ENCODE measurements at places on chromosomes 2 and 18.

DNA sequence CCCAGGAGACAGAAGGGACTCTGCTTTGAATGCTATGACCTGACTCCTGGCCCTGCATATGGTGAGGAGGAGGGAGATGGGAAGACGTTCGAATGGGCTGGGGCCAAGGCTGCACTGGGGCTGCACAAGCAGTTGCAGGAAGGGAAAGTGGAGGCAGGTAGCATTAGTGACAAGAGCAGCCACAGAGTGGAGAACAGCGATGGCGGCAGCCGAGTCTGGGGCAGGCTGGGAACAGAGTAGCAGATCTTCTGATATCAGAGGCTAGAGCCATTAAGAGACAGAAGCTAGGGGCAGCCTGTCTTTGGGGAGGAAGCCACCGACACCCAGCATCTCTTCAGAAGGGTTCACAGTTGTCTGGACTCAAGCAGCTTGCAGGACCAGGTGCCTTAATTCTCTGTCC, 50.1 kb downstream of the ST3GAL5 start:
- no peak for DNase-seq

DNA sequence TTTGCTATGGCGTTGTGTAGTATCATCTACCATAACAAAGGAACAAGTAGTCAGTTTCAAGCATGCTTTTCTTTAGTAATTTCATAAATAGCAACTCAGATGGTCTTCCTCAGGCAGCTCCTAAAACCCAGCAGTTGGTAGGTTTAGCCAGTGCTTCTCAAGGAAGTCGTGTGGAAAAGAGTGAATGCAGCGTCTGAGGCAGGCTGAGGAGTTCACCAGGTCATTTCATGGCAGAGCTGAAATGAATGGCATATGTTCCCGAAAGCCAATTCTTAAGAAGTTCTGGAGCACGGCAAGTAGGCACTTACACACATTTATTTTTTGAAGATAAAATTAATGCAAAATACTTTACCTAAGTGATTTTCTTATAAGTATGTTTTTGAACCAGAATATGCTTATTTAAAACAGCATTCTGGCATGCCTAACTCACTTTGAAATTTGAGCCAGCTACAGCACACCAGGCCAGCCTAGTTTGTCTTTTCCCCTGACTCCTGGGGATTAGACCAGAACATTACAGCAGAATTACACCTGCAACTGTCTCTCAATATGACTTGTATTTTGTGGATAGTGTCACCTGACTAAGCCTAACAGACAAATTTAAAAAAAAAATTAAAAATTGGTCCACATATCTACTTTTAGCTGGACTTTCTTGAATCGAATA, 62.2 kb downstream of the OSBPL6 start:
- DNase-seq: no peak

DNA sequence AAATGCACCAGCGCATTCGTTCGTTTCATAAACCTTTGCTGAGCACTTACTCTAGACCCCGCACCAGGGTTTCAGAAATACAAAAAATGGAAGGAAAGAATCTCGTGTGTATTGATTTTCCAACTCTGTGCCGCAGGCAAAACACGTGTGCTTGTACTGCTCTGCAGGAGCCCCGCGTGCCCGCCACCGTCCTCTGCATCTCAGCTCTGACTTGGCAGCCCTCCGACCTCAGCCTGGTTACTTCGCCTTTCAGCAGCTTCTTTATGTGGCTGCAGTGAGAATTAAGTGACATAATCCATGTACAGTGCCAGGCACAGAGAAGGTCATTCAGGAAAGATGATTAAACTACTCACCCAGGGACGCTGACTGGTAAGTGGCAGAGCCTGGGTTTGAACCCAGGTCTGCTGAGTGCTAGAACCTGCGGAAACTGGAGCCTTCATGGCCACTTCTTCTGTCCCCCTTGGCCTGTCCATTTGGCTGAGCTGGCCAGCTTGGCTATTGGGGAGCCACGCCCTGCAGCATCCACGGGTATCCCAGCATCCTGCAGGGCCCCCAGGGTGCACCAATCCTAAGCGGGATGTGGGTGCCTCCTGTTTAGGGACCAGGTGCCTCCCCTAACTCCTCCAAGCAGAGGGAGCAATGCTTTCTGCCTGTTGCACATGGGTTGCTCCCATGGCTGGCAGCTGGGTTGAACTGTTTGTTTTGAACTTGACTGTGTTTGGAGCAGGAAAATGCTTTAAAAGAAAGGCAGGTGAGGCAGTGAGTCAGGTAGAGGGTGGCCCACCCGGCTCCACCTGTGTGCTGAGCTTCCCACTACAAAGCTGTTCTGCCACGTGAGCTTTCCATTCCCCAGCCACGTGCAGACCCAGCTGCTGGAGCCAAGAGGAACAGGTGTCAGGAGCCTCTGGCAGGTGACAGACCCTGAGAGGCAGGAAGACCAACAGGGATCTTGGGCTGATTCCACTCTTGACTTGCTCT, 34.3 kb downstream of the INHBB start:
- DNase-seq: no peak

GRCh38 chr18:76376668-76377358, 118.2 kb downstream of the ZNF516 start:
- no peak for DNase-seq

GRCh38 chr18:58216071-58216481, 172.1 kb downstream of the NEDD4L start:
- no peak for DNase-seq

- no peak for DNase-seq
Observed at GRCh38 chr2:218282173-218282991, 9.9 kb downstream of the TMBIM1 start.

- no peak for DNase-seq
Observed at GRCh38 chr2:165844216-165844615, 50.2 kb upstream of the GALNT3 start.

- no peak for DNase-seq
Observed at GRCh38 chr2:215879977-215880940, 133.1 kb downstream of the MREG start.

DNA sequence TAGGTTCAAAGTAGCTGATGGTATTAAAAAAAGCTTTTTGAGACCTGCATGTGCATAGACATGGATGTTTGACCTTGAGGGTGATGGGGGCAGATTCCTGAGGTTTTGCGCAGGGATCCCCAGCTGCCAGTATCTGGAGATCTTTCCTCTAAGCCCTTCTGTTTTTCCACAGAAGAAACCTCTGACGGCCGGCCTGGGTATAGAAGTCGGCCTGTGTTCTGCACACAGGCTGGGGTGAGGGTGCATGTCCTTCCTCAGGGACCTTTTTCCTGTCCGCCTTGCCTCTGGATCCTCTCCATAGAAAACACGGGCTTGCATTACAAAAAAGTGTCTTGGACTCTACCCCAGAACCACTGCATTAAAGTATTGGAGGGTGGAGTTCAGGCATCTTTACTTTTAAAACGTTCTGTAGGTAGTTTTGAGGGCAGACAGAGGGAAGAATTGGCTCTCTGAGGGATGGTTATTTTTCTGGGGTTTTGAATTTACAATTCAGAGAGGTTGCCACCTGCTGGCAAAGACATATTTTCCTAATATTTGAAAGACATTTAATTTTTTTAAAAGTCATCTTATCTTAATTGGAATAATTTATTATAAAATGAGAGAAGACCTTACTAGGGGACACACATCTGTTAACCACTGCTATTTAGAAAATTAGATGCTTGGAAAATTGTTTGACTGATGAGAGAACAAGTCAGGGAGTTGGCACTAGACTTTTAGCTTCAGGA, 350.6 kb downstream of the DCDC2C start:
- DNase-seq: no peak

DNA sequence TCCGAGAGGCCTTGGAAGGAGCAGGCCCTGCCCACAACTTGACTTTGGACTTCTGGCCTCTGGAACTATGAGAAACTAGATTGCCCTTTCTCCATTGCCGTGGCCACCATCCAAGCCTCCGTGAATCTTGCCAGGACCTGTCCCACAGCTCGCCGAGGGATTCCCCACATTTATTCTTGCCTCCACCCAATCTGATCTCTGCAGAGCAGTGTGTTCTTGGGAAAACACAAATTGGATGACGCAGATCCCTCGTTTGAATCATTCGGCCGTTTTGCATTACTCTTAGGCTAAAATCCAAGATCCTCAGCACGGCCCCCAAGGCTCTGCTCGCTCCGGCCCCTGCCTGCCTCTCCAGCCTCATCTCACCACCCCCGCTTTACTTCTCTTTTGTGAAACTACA, 364.2 kb downstream of the ZNF516 start:
- DNase-seq: no peak

- no peak for DNase-seq
Observed at GRCh38 chr18:59787998-59788790, 91.0 kb upstream of the CCBE1 start.

DNA sequence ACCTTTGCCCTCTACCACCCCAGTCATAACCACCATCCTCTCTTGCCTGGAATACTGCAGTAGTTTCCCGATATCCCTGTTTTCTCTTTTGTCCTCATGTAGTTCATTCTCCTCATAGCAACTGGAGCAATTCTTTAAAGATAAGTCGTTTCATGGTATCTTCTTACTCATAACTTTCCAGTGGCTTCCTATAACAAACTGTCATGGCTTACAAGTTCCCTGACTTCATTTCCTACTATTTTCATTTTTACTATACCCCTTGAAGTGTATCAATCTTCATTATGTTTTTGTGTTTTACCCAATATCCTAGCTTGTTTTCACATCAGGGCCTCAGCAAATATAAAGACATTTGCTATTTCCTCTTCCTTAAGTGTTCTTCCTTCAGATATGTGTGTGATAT, 83.7 kb upstream of the PROKR1 start:
- DNase-seq: no peak

- DNase-seq: no peak
Observed at GRCh38 chr2:11872948-11873269, 126.5 kb downstream of the LPIN1 start.

- DNase-seq: no peak
Observed at GRCh38 chr2:4635289-4635688, 931.9 kb downstream of the DCDC2C start.

GRCh38 chr18:57898506-57899124, 95.5 kb upstream of the ATP8B1 start:
- no peak for DNase-seq

GRCh38 chr2:159106109-159106508, 137.7 kb downstream of the TANC1 start:
- no peak for DNase-seq

DNA sequence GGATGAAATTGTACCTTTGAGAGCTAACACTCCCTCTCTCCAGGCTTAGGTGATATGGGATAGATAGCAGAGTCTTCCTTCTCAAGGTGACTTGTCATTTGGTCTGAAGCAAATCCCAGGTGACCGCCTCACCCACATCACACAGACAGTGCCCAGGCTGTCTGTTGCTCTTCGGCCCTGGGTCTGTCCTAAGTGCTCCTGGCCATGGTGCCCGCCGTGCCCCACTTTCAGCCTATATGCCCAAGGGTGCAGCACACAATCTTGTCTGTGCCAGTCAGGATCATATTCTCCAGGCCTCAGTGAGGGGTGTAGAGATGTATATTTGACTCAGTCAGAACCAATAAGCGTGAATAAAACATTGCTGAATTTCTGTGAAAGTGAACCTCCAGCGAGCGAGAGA, 326.8 kb downstream of the DYSF start:
- no peak for DNase-seq

DNA sequence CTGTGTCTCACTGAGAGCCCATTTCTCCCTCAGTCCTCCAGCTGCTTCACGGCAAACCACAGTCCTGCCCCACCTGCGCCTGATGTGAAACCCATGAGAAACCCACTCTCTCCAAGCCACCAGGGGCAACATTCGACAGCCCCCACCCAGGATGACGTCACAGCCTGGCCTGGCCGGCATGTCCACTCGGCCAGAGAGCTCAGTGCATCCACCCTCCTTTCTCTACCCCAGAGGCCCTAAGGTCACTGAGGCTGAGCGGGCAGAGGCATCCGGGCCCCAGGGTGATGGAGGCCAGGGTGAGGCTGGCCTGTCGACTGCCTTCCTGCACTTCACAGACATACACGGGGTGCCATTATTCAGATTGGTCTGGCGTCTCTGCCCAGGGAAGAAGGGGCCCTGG, 402.7 kb upstream of the MYT1L start:
- no peak for DNase-seq

DNA sequence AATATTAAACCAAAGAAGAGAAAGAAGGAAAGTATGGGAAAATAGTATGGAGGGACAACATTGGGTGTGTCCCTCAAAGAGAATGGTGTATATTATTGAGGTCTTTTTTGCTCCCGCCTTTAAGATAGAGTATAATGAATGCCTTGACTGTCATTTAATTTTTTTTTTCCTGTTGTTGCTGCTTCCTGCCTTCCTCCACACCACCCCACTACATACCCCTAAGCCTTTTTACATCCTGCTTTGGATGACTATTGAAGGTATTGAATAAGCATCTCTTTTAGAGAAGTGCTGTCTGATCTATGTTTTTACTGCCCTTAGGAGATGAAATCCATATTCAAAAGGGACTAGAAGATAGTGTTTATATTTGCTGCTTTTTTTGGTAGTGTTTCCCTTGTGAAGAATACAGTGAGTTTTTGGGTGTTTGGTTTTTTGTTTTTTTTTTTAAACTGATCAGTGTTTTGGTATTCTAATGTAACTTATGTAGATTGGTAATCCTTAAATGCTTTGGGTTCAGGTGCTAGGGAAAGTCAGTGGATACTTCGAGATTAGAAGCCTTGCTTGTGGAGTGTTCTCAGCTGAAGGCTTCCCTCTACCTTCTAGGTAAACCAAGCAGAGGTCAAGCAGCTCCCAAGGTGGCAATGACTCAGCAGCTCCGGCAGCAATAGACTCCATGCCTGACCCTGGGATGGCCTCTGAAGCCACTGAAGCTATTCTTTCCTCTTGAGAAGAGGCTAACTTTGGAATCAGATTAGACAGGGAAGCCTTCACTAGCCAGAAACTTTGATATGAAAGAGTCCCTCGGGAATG, 5.0 kb downstream of the FZD7 start:
- no peak for DNase-seq

DNA sequence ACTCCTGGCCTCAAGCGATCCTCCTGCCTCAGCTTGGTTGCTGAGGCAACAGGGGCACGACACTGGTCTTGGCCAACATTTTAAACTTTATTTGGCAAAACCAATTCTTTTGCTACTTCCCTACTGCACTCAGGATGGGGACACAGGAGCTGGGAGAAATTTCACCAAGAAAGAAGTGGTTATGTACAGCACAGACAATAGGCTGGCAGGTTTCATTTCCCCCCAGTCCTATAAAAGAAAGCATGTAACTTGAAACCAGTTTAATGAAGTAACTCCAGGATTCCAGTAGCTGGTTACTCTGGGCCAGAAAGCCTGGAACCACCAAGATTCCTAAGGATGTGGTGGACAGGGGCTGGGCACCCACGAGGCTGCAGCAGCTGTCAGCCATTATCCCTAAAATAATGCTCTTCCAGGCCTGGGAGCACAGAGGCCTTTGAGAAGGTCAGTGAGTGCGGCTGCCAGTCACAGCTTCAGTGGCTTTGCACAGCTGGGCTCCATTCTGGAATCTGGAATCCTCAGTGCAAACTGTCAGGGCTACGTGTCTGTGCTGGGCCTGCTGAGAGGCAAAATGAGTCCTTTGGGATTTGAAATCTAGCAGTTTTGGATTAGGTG, 142.3 kb upstream of the ITGA6 start:
- no peak for DNase-seq

- no peak for DNase-seq
Observed at GRCh38 chr18:62784338-62784965, 69.1 kb downstream of the PHLPP1 start.

DNA sequence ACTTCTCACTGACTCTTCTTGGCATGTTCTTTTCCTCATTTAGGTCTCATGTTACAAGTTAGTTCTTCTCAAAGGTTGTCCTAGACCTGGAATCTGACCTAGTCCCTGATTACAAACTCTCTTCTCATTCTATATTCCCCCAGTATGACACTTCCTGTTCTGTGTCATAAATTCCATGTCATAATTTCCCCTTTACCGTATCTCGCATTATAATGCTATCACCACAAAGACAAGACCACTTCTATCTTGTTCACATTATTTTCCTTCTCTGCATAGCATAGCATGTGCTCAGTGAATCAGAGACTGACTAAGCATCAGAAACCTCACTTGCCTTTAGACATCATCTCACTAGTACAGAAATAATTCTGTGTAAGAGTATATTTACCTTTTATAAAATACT, 63.6 kb upstream of the CAVIN2 start:
- no peak for DNase-seq

Measured in activated CD4-positive, CD25-positive, alpha-beta regulatory T cell (primary cell).